ENCODE measurements at places on chromosomes 5 and 9.

DNA sequence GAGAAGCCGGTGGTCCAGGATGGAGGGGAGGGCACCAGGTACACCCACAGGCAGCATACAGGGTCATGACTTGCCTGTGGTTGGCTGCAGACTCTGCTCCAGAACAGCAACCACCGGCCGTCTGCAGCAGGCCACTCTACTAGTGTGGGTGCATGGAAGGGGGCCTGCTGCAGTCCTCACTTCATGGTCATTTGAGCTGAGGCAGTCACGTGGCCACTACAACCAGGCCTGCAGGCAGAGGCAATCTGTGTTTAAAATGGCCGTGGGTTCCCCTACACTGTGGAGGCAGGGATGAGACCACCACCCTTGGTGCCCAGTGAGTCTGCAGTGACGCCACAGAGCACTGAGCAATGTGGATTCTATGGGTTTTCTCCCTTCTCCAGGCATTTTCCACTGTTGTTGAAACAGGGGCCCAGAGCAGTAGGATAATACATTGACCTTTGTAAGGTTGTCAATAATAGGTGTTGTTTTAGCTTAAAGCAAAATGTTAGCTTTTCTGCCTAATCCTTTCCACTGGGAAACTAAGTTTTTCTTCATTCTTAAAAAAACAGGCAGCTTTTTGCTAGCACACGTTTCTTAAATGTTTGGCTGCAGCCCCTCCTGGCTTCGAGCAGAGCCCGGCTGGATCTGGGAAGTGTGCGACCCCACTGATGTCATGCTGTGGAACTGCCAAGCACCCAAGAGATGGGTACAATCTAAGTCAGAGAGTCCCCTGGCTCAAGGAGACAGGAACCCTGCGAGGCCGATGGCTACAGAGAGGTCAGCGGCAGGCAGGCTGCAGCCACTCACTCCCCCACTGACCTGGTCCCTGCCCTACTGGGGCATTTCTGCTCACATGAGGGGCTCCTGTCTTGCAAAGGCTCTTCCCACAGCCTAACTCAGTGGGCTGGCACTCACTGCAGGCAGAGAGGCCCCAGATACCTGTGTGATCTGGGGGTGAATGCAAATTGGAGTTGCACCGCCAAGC, 21.2 kb downstream of the GADD45G start:
- no peak for DNase-seq

GRCh38 chr5:109614981-109615380, 74.7 kb upstream of the MAN2A1 start:
- no peak for DNase-seq

GRCh38 chr5:101561018-101561417, 657.9 kb upstream of the ST8SIA4 start:
- no peak for DNase-seq

DNA sequence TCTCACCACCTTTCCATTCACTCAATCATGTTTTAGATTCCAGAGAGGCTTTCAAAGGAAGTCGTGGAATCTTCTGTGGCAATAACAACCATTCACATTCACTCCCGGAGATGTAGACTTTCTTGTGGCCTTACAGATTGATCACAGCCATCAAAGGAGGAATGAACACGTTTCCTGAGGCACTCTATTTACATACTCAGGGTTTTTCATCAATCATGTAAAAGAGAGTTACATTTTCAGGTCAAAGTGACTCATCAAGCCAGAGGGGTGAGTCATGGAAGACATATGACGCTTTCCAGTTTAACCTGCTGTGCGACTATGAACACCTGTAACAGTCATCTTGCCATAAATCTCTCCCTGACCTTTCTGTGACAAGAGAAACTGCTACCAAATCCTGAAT, 39.3 kb upstream of the RAD23B start:
- no peak for DNase-seq

Data from T-helper 2 cell (primary cell).